ENCODE measurements at places on chromosomes 2 and 18. TPM values are rescaled to one million over a fixed set of nuclear protein-coding genes. Genes with fewer than 3 reads are reported as not detected.

DNA sequence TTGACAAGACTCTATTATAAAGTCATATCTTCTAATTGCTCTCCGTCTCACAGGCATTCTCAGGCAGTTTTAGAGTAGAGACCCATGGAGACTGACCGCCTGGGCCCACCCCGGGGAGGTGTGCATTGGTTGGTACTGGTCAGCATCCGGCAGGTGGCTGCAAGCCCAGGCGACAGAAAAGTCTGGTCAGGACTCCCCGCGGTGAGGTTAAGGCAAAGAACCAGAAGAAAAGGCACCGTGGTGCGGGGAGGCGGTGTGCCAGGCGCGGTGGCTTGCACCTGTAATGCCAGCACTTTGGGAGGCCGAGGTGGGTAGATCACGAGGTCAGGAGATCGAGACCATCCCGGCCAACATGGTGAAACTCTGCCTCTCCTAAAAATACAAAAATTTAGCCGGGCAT lies 32.5 kb downstream of the AMER3 start:
- DNase-seq: no peak

Gene ZNF532
- total RNA-seq: 193 TPM

DNA sequence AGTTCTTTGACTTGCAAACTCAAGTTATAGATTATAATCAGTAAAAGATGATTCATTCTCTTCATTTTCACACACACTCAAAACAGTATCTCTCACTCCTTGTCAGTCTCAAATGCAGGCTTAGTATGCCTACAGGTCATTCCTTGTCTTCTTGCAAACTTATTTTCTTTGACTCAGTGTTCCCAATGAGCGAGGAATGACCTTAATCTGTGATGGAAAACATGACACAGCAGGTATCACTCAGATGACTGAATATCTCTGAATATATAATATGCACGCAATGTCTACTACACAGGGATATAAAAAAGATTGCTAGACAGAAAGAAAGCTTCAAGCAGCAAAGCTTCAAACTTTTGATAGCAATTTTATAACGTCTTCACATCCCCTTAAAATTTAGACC lies 127.8 kb upstream of the RGPD4 start:
- DNase-seq: no peak

- DNase-seq: no peak
These were observed 57.3 kb upstream of the TANK start for GRCh38 chr2:161102770-161103450.

Gene ARHGEF4
- 35.3 TPM for total RNA-seq

- no peak for DNase-seq
These were observed 83.8 kb upstream of the NOSTRIN start for GRCh38 chr2:168718622-168719021.

DNA sequence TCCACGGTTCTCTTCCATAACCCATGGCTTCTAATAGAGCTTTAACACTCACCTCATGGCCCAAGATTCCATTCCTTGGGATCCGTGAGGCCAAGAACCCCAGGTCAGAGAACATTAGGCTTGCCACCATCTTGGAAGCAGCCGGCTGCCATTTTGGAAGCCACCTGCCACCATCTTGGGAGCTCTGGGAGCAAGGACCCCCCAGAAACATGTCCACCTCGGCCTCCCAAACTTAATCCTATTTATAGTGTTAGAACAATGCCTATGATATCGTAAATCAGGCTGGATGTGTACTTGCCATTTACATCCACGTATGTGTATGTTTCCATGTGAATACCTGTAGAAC lies 39.9 kb upstream of the HAAO start:
- DNase-seq: no peak

Gene SOX11
- total RNA-seq: 146 TPM

DNA sequence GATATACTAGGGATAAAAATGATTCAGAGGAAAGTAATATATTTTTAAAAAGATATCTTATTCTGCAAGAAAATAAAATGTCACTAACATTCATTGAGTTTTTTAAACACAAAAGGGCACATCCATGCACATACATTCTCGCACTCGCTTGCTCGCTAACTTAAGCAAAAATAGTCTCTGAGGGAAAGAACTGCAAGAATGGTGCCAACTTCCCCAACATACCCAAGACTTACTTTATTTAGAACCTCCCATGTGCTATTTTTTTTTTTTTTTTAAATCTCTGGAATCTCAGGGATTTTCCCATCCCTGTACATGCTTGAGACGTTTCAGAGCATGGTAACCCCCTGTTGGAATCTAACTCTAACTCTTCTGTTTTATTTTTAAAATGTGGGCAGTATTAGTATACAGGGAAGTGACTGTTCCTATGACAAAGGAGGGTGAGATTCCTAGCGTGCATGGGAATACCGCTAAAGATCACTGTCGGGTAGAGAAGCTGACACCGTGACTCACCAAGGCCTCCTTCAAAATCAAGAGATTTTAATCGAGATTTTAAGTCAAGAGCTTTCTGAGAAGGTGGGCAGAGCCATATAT lies 187.9 kb upstream of the ZEB2 start:
- no peak for DNase-seq

Gene DCDC2C
- not detected for total RNA-seq

DNA sequence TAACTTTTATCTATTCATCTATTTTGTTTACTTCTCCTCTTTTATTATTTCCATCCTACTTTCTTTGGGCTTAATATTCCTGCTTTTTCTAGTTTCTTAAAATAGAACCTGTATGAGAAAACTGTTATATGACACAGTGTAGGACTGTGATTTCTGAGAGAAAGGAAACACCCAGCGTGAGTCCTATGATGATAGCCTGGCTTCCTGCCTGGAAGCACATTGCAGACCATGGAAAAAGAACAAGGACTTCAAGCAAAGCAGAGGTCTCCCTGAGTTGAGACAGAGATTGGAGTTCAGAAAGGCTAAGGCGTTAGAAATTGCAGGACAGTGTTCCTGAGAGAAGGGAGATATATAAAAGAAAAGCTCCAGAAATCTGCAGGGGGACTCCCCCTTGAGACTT lies 7.8 kb downstream of the RBM44 start:
- DNase-seq: no peak

GRCh38 chr2:234403074-234403473 lies 93.8 kb downstream of the ARL4C start:
- DNase-seq: no peak

DNA sequence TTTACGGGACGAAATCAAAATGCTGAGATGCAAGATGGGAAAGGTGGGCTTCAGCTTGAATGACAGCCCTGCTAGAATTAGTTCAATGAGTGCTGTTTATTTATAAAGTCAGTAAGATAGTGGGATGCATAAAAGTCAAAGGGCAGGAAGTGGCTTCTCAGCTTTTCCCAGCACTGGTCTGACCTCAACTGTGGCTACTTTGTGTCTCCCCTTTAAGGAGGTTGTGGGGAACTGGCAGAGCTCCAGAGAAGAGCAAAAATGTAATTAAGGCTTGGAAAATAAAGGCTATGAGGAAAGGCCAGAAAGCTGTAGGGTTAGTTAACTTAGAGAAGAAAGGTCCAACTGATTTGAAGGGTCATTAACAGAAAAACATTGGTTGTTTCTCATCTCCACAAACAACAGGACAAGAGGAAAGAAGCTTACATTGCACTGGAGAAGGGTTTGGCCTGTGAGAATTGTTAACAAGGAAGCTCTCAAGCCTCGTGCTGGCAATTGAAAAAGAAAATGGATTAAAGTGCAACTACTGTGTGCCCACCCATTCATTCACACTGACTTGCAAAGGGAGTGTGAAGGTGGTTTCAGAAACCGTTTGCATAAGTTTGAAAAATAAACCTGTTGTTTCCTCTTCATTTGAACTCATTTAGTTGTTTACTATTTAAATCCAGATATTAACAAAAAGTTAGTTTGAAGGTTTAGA lies 68.8 kb upstream of the CD28 start:
- DNase-seq: no peak

DNA sequence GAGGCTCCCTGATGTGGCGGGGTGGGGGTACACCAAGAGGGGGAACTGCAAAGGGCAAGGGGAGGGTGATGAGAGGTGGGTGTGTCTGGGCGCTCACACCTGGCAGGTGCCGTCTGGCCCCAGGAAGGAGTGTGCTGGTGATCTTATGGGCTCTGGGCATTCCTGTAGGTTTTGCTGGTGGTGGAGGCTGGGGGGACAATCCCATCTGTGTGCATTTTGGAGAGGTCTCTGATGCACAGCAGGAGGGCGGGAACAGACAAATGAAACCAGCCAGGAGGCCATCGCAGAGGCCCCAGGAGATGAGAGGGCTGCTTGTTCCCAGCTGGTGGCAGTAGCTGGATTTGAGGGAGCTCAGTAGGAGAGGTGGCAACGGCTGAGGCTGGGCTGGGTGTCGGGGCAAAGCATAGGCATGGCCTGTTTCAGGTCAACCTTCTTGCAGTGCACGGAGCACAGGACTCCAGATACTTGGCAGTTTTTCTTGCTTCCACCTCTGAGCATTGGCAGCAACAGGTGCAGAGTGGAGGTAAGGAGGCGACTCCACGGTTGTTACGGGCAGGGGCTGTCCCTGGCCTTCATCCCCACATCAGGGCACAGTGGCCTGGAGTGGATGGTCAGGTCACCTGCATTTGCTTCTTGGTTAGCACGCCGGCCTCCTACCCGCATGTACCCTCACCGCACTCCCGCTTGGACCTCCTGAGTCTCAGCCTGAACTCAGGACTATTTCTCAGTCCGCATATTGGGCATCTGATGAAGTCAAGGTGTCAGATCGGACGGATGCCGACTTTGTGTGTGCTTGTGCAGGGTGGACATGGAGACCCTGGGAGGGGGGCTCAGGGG lies 194.2 kb upstream of the HDAC4 start:
- no peak for DNase-seq

DNA sequence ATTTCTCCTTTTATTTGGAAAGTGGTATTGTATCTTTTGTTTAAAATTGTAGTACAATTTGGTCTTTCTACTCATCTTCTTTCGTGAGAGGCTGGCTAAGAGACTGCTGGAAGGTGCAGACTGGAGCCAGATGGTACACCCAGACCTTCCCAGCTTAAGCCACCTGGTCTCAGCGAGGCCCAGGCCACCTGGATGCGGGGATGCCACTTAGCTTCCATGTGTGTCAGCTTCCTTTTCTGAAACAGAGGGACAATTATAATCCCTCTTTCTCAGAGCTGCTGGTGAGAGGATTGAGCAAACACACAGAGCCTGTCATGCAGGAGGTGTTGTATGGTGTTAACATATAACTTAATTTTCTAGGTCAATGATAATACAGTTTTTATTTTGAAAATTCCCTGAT lies 17.4 kb downstream of the FARP2 start:
- DNase-seq: peak; percentile 89

GRCh38 chr2:159904959-159905305 lies 106.9 kb upstream of the CD302 start:
- DNase-seq: no peak

Gene PIEZO2
- total RNA-seq: 11.0 TPM

DNA sequence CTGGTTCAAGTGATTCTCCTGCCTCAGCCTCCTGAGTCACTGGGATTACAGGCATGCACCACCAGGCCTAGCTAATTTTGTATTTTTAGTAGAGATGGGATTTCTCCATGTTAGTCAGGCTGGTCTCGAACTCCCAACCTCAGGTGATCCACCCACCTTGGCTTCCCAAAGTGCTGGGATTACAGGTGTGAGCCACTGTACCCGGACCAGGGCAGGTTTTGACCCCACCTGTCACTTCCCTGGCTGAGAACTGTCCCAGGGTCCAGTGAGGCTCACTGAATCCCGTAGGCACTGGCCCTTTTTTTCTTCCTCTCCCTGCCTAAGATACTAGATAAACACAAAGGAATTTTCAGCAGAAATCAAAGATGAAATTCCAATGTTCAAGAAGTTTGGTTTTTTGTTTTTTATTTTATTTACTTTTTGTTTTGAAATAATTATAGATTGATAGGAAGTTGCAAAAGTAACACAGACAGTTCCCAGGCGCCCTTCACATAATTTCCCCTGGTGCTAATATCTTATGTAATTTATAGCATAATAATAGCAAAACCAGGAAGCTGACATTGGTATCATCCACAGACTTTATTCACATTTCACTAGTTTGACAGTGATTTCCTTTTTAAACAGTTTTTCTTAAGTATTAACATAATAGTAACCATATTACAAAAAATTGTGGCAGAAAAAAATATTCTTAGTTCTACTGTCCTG lies 52.4 kb upstream of the B3GNT7 start:
- no peak for DNase-seq

- no peak for DNase-seq
These were observed 26.3 kb downstream of the MRPL35 start for GRCh38 chr2:86225581-86225980.

- no peak for DNase-seq
These were observed 457.0 kb upstream of the HNMT start for GRCh38 chr2:137507237-137507636.

Gene PDCD1
- not detected for total RNA-seq

DNA sequence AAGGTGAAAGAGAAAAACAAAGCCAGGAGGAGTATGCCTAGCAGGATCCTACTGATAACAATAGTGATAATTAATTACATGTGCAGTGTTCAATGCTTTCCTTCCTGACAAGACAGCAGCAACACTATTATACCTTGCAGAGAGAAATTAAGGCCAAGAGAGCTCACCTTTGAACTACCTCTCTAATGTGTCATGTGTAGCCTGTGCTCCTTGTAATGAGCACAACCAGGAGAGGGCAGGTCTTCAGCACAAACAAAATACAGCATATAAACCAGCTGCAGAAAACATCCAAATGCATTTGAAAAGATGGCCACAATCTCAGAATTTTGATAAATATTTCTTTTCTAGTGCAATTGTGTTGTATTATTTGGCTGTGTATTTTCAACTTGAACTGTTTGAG lies 1425.7 kb downstream of the DSC3 start:
- no peak for DNase-seq

- DNase-seq: no peak
These were observed 18.5 kb upstream of the FAM171B start for GRCh38 chr2:186675380-186675779.

- no peak for DNase-seq
These were observed 47.8 kb downstream of the NHEJ1 start for GRCh38 chr2:219112651-219113338.

- no peak for DNase-seq
These were observed 193.1 kb upstream of the UBE2E3 start for GRCh38 chr2:180787330-180787729.

Gene FKBP1B
- total RNA-seq: 25.1 TPM

Gene SCG2
- total RNA-seq: 31.7 TPM

- DNase-seq: no peak
These were observed 35.6 kb downstream of the AP1S3 start for GRCh38 chr2:223801736-223802135.

Gene TCF7L1
- 8.5 TPM for total RNA-seq

- no peak for DNase-seq
These were observed 5.6 kb downstream of the MERTK start for GRCh38 chr2:111903930-111904439.

- no peak for DNase-seq
These were observed 233.4 kb upstream of the MYT1L start for GRCh38 chr2:2564300-2565078.

DNA sequence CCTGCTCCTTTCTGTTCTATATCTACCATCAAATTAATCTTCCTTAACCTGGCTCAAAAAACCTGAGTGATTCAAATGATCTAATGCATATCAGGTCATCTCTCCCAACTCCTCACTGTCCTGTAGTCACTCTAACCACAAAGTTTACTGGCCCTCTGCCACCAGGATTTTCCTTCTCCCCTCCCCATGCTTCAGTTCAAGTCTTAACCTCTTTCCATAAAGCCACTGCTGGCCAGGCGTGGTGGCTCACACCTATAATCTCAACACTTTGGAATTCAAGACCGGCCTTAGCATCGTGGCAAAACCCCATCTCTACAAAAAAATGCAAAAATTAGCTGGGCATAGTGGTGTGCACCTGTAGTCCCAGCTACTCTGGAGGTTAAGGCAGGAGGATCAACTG lies 7.5 kb upstream of the SP3 start:
- DNase-seq: no peak
